ENCODE measurements at places on chromosomes 3 and 15.

GRCh38 chr15:96053781-96054428, 276.6 kb upstream of the NR2F2 start:
- peak; percentile 69 for DNase-seq

DNA sequence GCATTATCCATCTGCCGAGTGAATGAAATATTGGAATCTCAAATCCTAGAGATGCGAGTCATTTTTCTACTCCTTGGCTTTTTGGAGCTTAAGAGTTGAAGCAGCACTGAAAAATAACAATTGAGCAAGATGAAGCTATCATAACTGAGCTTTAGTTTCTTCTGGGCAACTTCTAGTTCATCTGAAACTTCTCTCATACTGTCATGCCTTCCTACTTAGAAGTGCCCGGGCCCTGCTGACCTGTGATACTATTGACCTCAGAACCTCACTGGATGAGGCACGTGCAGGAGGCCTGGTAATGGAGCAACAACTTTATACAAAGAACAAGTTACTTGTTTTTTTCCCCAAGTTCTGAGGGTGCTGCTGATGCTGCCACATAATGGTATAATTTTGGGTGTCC, 48.5 kb upstream of the P3H2 start:
- DNase-seq = no peak

GRCh38 chr15:64856429-64857145, 14.9 kb downstream of the PLEKHO2 start:
- DNase-seq = no peak

DNA sequence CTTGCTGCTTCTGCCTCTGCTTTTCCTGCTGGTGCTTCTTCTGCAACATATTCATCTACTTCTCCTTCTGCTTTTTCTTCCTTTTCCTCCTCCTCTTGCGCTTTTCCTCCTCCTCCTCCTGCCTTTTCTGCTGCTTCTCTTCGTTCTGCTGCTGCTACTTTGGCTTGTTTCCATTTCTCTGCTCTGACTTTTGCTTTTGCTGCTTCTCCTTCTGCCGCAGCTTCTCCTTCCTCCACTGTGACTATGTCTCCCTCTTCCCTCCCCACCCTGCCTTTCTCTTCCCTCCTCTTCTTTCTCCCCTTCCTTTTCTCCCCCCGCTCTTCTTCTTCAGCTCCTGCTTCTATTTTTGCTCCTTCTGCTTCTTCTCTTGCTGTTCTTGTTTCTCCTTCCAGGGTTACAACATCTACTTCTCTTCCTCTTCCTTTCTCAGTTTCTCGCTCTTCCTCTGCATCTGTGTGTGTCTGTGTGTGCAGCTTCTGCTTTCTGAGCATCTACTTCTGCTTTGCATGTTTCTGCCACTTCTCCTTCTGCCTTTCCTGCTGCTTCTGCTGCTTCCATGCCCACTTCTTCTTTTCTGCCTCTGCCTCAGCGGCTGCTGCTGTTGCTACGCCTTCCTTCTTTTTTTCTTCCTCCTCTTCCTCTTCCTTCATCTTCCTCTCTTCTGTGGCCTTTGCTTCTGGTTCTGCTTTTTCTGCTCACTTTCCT, 51.4 kb downstream of the FAM43A start:
- no peak for DNase-seq

- no peak for DNase-seq
Measured at GRCh38 chr3:54530944-54531343, 396.9 kb downstream of the LRTM1 start.

DNA sequence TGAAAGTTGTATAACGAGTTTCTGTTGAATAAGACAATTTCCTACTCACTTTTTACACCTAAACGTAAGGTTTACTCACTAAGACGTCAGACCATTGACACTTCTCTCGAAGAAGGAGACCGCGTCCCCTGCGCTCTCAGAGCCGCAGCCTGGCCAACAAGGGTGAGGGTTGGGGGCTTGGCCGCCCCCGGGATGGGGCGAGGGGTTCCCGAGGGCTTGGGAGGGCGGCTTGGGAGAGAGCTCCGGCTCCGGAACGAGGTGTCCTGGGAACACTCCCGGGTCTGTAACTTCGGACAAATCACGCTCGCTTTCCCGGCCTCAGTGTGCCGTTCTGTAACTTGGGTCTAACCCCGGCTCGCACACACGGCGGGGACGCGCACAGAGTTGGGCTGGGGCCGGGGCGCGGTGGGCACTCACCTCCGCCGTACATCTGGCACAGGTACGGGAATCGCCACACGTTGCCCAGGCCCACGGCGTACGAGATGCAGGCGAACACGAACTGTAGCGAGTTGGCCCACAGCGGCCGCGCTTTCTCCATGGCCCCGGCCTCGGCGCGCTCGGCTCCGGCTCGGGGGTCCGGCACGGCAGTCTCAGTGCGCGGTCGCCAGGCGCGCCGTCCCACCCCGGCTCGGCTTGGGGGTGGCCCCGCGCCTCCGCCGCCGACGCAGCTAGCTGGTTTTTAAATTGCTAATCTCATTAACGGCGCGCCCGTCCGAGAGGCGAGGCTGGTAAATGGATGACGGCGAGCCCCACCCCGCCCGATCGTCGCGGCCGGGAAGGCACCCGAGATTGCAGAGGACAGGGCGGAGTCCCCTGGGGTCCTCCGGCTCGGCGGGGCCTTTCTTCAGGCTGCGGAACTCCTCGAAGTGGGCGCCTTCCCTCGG, at the start of gene SLC6A20:
Gene SLC6A20 (minus strand): TSS at position 655 of the 884 bp plus-strand sequence. CDS start 117 bp downstream, at position 538.
- DNase-seq = peak; percentile 72

GRCh38 chr3:17740721-17741141, 1.7 kb downstream of the TBC1D5 start:
- no peak for DNase-seq

GRCh38 chr3:4413467-4413866, 53.6 kb downstream of the SUMF1 start:
- no peak for DNase-seq

Data from GM23338 (cell line).